ENCODE measurements at places on chromosomes 16 and 17.

- DNase-seq, result peak; percentile 82
Measured at GRCh38 chr17:12342609-12343435, 322.1 kb downstream of the MAP2K4 start.

- no peak for DNase-seq
Measured at GRCh38 chr17:79046916-79047280, 22.9 kb downstream of the C1QTNF1 start.

DNA sequence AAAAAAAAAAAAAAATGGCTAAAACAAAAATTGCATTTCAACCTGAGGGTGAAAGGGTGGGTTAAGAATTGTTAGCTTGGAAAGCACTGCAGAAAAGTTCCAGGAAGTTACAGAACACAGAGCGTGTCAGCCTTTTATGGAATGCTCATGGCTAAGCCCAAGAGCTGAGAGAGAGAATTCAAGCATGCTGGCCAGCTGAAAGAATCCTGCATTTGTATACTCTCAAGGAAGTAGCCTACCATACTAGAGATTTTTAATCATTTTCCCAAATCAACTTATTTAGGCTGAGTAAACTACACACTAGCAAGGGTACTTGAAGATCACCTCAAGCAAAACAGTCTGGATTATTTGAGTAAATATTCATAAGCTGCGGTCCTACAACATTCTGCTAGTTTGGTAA, 153.9 kb downstream of the KCNJ2 start:
- DNase-seq, result no peak

DNA sequence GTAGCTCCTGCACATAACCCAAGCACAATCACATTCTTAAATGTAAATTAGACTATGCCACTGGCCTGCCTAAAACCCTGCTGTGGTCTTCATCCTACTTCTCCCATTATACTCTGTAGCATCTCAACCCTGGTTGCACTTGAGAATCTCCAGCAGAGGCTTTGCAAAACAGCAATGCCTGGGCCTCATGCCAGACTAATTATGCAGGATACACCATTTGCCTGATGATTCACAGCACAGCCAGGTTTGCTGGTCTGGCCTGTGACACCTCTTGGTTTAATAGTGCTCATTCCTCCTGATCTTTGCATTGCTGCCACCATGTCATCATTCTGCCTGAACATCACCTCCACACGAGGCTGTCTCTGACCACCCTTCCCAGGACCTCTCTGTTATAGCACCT, 491.9 kb upstream of the TOM1L1 start:
- DNase-seq, result no peak

- DNase-seq, result no peak
Measured at GRCh38 chr17:39551879-39552278, 55.8 kb downstream of the NEUROD2 start.
